ENCODE measurements at places on chromosomes 12 and 14.
A peak's percentile ranks its signal among the peaks of the same experiment; 100 is the strongest.

DNA sequence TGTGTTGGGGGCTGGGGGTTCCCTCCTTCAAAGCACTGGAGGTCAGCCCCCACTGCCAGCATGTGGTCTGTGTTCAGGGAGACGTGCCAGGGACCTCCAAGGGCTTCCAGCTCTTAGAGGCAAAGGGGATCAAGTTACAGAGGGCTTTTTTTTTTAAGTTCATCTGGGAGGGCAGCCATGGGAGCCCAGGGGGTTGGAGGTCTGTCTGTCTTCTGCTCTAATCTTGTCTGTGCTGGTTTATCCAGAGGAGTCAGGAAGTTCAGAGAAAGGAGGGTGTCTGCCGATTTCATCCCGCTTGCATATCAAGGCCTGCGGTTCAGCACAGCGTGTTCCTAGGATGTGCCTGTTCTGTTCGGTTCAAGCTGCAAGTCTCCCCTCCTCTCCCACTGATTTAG is 72.2 kb downstream of the TMEM132C start:
- DNase-seq, result no peak

DNA sequence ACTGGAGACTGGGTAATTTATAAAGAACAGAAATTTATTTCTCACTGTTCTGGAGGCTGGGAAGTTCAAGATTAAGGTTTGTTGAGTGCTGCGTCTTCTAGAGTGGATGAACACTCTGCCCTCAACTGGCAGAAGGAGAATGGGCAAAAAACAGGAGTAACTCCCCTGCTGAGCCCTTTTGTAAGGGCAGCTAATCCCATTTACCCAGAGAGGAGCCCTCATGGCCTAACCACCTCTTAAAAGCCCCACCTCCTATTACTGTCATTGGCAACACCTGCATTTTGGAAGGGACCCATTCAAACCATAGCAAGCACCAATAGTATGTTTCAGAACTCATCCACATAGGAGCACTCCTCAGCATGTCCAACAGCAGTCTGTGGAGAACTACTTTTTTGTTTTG is 47.4 kb downstream of the BORCS5 start:
- DNase-seq, result no peak

GRCh38 chr12:104387190-104387589 is 69.6 kb upstream of the CHST11 start:
- DNase-seq, result no peak

GRCh38 chr12:12705838-12706520 is 10.0 kb upstream of the GPR19 start:
- no peak for DNase-seq

DNA sequence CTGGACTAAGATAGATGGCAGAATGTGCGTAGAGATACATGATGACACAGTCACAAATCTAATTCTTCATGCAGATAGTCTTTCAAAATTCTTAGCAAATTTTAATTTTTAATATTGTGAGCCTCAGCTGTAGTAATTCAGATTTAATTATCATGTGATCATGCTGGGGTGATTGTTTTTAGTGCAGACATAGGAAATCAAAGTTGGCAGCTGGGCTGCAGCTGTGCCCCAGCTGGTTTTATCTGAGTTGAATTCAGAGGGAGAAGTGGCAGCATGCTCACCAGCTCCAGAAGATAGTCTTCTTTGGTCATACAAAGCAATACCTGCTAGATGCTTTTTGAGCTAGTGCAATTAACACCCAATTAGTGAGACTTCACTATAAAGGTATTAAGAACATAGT is 292.9 kb downstream of the RAD51B start:
- no peak for DNase-seq

- no peak for DNase-seq
These were observed 601.5 kb downstream of the KCNH5 start for GRCh38 chr14:62443796-62444195.

- no peak for DNase-seq
These were observed 54.0 kb upstream of the CDKN3 start for GRCh38 chr14:54342806-54343205.

DNA sequence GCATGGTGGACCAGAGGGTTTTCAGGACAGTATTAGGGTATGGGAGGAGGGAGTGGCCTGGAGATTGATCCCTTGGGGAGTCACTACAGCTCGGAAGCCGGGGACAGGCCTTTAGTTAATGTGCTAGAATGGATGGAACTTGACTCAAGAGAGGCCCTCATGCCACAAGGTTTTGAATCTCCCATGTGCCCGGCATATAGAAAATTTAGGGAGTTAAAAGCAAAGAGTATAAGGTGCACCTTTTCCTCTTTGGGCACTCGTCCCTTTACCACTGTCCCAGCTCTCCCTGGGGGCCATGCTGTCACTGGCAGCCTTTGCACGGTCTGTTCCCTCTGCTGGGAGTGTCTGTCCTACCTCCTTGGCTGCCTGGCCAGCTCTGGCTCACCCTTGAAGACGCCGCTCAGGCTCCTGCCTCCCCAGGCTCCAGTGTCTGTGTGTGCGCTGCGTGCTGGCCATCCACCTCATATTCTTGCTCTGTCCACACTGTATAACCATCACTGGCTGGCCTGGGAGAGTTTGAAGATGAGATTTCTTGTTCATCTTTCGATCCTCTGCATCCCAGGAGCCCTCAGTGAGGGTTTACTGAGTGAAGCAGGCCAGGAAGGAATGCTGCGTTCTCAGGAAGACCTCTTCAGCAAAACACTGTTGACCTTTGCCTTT is 161.3 kb downstream of the ZFP36L1 start:
- no peak for DNase-seq

DNA sequence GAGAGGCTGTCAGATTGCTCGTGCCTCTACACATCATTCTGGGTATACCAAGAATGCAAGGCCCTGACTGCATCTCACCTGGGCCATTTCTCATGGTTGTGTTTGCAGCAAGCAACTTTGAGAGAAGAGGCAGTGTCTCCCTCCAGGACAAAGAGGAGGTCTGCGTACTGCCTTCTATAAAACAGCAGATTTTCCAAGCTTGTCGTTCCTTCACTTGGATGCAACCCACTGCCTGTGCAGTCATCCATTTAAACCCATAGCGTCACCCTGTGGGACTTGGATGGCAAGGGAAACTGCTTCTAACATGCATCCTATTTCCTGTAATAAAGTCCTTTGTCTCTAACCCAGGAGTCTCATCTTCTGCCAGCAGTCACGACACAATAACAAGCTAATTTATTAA is 1.3 kb downstream of the POMT2 start:
- DNase-seq, result no peak

- DNase-seq, result peak; percentile 47
These were observed 24.1 kb downstream of the SLC4A8 start for GRCh38 chr12:51448618-51449256.

DNA sequence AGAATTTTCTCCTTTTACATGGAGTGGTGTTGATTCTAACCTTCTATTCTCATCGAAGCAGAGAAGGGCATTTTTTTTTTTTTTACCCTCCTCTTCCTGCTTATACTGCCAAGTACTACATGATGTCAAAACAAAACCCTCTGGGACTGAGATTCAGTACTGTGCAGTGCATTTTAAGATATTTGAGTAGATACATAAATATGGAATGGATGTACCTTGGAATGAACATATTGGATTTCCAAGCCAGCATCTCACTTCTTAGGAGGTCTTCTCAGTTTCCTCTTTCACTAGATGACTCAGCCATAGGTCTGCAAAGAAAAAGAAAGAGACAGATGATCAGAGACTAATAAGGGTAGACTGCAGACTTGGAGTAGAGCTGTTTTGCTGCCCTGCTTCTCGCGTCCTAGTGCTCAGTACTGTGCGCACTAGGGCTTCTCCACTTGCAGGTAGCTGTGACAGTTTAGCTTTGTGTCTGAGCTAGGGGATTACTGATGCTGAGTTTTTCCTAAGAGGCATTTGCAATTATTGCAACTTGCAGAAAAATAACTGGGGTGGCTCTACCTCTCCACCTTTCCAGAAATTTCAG is 20.4 kb downstream of the TPH2 start:
- DNase-seq, result no peak

DNA sequence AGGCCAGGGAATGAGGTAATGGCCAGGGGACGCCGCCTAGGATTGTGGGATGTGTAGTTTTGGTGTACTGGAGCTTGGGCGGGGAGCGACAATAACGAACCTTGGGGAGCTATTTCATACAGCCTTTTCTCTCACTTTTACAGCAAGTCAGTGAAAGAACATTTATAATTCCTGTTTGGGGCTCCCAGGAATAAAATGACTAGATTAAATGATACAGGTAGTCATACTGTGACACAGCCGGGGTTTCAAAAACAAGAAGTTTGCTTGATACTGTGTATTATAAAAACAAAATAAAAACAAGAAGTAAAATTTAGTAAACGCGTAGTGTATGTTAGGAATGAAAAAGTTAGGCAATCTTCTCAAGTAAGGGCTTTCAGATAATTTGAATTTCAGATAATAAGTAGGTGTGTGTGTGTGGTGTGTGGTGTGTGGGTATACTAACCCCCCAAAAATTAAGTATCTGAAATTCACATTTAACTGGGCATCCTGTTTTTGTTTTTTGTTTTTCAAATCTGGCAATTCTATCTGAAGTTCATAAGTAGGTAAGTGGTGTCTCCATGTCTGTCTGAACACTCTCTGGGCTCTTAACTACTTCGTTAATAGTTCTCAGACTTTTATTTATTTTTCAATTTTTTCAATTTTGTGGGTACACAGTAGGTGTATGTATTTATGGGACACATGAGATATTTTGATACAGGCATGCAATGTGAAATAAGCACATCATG is 458 bp upstream of the DCTN2 start:
- no peak for DNase-seq

- no peak for DNase-seq
These were observed 34.4 kb downstream of the SH2B3 start for GRCh38 chr12:111440152-111440551.

DNA sequence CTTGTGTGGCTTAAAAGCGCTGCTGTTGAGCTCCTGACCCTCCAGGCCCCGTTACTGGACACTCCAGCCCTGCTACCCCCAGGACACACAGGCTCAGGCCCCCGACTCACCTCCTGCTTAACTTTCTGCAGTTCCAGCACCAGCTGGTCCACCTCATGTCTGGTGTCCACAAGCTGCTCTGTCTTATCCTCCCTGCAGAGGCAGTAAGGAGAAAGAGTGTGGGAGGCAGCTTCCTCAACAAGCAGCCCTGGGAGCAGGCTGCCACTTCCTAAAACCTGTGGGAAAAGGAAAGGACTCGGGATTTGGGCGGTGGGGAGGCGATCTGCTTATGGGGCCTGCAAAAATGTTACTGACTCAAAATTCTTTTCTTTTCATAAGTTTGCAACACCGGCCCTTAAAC is 79.2 kb downstream of the CCDC88C start:
- peak; percentile 80 for DNase-seq

DNA sequence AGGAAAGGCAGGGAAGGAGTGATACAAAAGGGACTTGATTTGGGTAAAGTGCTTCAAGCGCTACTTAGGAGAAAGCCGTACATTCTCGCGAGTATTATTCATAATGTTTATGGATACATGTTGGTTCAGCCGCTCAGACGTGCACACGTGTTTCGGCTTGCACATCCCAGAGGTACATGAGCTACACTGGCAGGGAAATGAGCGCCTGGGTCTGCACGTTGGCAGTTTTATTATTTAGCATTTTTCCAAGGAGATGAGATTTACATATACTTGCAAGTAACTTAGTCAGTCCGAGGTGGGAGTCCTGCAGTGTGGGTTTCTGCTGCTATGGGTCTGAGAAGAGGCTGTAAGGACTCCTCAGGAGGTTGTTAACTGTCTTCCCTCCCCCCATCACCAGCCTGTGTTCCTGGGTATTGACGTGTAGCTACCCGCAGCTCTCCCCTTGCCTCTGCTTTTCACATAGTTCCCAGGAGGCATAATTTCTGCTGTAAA is 1.5 kb downstream of the PRKCH start:
- peak; percentile 10 for DNase-seq

- DNase-seq, result no peak
These were observed 334.1 kb downstream of the BCL11B start for GRCh38 chr14:98937712-98938505.

GRCh38 chr14:73239393-73240241 is 2.3 kb downstream of the PAPLN start:
- DNase-seq, result no peak

GRCh38 chr12:13964666-13965065 is 16.7 kb downstream of the GRIN2B start:
- no peak for DNase-seq

GRCh38 chr12:126481688-126482087 is 1416.5 kb downstream of the AACS start:
- no peak for DNase-seq
